ENCODE measurements at places on chromosomes 7 and 10.

GRCh38 chr10:34981844-34982243, 108.3 kb downstream of the CUL2 start:
- no peak for DNase-seq

- no peak for DNase-seq
Observed at GRCh38 chr10:18308600-18308999, 168.4 kb downstream of the CACNB2 start.

GRCh38 chr10:133099571-133099970, 11.8 kb downstream of the ADGRA1 start:
- no peak for DNase-seq

DNA sequence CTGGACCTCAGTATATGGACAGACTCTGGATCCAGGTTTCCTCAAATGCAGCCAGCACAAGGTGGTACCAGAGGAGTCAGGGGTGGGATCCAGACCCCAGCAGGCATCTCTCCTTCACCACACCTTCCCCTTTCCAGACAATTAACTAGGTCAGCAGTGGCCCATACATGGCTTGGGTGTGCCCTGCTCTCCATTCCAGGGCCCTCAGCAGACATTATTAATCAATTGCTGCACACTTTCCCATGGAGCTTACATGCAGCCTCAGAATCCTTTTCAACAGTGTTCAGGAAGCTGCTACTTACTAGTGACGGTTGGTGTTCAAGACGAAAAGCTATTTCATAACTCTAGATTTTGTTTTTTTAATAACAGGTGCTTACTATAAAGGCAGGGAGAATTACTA, 6.0 kb downstream of the COL13A1 start:
- no peak for DNase-seq
